CD4-positive, alpha-beta T cell treated with Interleukin-6 for 4 hours (primary cell): ENCODE measurements at places on chromosomes 5 and 9.

GRCh38 chr9:93130861-93131481, 3.1 kb downstream of the NINJ1 start:
- DNase-seq: no peak

DNA sequence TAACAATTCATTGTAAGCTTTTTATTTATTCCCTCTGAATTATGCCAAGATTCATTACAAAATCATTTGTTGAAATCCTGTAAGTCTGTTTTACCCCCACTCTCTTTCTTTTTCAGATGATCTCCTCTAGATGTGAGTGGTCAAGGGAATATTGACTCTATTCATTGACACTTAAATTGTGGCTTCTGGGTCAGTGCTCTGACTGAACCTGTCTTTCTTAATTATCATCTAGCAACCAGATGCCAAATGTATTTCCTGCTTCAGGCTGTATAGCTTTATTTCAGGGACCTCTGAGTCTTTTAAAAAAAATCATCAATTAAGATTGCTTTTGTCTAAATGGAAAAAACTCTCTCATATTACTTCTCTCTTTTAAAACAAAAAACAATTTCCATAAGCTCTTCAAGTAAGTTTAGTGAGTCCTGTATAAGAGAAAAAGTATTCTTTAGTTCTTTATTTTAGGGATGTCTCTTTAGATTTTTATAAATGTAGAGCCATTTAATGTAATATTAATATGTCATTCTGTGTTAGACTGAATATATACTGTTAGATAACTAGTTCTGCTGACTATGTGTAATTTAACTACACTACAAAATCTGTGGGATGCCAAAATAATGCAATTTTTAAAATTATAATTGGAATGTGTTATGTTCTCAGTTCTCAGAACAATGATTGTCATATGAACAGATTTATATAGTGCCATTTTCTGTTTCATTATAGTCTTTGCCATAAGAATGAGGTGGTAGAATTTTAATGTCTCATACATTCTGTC, 645.8 kb upstream of the EDIL3 start:
- DNase-seq: no peak

DNA sequence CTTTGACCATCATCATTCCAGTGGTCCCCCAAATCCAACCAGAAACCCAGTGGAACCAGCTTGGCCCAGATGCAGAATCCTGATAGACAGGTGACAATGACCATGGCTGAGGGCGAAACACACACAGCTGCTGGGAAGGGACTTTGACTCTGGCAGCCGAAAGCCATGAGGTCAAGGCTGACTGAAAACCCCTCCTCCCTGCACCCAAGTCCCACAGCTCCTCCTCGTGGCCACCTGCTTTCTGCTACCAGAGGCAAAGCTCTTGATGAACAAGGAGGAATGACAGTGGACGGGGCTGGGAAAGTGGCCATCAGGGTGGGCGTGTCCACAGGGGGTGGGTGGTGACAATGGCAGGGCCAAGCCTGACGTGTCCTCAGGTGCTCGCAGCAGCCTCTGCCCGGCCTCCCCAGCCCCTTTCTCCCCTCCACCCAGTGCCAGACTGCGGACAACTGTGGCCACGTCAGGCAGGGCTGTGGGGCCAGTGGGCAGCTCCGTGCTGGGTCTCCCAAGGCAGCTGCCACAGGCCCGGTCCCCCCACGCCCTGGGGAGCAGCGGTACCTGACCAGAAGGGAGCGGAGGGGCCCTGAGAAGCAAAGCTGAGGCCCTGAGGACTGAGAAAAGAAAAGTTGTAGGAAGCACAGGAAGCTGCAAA, 30.8 kb upstream of the SARDH start:
- no peak for DNase-seq

DNA sequence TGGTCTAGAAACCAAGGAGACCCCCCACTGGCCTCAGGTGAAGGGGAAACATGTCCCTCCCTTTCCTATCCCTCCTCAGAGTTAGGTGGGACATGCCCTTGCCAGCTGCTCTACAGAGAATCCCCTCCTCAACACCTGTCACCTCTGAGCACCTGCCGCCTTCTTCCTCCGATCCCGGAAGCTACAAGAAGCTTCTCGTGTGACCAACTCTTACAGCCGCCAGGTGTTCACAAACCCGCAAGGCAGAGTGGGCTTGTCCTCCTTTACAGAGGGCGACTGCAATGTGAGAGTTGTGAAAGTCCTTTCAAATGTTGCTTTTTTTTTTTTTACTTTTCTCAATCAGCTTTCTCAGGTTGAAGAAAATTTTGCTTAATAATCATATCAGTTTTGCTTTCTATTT, 3.7 kb upstream of the ICE1 start:
- DNase-seq: no peak

DNA sequence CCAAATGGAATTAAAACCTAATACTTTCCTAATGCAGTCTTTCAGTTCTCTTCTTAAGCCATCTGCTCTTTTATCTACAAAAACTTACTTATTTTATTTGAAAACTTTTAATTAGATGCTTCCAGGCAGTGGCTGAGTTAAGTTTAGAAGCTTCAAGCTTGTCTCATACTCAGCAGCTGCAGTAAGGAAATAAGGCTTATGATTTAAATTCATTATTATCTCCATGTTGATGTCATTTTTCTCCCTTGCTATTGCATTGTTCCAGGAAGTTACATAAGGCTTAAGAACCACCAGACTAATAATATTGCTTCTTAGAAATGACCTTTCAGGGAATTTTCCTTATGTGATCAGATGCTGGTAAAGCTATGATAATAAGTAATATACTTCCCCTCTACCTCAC, 119.6 kb downstream of the PPP2R2B start:
- no peak for DNase-seq

DNA sequence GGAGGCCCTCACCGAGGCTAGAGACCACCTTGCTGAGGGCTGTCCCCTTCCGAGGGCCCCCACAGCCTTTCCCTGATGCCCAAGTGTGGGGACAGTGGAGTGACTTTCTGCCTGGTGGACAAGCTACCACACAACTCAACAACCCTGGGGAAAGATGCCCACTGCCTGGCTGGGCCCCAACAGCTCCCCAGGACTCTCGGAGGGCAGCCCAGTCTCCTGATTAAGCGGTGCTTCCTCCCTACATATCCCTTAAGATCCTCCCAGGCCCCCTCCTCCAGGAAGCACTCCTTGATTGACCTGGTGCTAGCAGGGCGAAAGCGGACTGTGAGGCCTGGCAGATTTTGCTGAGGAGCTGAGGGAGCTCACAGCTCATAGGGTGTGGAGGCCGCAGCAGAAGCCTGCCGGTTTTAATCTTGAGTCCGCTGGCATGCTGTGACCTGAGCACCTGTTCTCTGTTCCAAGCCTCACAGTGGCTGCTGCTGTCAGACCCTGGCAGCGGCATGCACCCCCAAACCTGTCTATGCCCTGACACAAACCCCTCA, 2.2 kb downstream of the NSMF start:
- DNase-seq: no peak

GRCh38 chr5:136185974-136186665, 6.8 kb downstream of the SMIM32 start:
- DNase-seq: no peak

GRCh38 chr5:61981886-61982285, 324.1 kb upstream of the KIF2A start:
- DNase-seq: no peak

GRCh38 chr9:35603506-35603985, 1.5 kb upstream of the TESK1 start:
- peak; percentile 50 for DNase-seq

- no peak for DNase-seq
Measured at GRCh38 chr5:126054577-126055347, 368.4 kb upstream of the GRAMD2B start.

DNA sequence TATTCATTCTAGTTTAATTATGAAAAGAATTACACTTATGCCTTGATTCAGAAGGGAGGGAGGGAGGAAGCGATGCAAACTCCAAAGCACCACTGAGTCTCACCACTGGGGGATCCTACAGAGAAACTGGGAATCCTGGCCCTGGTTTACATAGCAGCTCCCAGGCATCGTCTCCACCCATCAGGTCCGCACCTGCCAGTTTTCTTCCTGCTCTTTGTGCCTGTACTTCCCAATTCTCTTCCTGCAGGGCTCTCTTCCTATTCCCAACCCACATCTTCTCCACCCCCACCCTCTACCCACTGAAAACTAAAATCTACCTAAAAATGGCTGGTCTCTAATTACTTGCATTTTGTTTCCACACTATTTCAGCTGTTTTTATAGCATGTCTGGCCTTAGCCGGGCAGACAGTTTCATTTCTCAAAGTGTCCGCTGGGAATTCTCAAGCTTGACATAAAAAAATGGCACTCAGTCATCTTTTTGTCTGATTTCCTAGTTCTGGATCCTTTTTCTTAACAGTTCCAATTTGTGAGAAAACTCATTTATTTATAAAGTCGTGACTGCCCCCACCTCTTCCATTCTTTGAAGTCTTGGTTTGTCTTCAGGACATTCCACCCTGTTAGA, 1.6 kb upstream of the TNIP1 start:
- no peak for DNase-seq

DNA sequence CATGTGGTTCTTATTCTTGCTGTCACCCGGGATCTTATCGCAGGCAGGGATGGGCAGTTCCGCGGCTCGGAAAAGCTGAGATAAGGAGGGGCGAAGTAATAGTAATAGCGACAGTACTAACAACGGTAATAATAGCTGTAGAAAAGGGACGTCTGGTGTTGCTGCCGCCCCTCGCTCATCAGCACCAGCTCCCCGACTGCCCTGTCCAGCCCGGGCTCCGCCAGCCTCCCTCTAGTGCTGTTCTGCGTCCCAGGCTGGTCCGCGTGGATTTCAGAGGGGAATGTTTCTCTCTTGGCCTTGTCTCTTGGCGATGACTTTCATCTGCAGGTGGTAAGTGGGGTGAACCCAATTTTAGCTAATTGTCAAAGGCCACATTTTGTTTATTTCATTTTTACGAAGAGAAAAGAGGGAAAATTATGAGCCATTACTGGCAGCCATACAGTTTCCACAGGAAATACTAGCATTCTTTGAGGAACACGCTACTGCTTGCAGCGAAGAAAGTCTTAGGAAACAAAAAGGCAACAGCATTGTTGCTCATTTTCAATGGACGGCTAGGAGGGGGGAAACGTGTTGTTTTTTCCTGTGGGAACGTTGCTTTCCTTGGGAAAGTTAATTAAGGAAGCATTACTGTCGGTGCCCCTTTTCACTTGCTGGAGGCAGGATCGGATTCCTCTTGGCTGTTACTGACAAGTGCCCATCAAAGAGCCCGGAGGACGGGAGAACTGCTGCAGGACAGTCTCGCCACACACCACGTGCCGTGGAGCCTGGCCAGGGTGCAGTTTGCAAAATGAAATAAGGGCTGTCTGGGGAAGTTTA, 762 bp downstream of the SNCAIP start:
- DNase-seq: no peak

GRCh38 chr5:80090884-80091166, 55.7 kb downstream of the THBS4 start:
- no peak for DNase-seq

DNA sequence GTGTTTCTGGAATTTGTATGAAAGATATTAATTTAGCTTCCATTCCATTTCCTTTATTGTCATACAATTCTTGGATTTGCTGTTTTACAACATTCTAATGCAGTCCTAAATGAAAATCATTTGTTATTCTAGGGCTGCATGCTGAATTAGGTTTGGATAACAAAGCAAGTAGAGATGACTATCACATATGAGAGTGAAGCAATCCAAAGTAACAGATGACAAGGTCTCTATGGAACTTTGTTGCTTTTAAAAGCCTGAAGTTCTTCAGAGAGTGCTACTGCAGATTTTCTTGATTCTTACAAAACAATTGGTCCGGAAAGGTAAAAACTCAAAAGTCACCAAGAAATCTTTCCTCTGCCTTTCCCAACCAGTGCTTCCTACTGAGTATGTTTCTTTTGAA, 56.9 kb upstream of the VCAN start:
- DNase-seq: no peak

DNA sequence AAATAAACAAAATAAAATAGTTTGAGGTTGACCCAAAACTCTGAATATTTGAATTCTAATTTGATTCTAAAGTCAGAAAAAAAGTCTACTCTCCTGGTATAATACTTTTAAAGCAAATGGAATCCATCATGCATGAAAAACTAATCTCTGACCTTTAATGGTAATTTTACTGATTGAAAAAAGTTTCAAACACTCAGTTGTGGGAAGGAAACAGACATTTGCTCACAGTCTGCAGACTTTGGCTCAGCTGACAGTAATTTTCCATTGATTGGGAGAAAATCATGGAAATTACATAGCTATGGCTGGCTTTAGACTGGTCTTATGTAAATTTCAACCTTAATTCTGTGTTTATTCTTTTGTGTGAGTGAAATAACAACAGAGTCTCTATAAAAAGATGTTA, 574.3 kb downstream of the PDE4D start:
- DNase-seq: no peak

DNA sequence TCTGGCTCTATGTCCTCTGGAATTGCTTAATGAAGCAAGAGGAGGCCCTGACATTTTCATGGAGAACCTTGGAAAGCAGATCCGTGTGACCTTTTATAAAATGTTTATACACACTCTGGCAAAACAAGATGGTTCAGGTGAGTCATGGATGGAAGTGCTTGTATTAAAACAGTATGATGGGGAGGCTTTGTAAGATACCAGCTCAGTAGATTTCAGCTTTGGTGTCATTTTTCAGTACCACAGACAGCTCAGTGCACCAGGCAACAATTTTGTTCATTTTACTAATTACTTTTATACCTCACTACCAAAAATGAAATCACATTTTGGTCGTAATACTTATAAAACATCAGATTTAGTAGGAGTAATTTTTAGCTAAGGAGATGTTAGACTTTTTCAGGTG, 5.2 kb downstream of the KCNN2 start:
- DNase-seq: no peak

DNA sequence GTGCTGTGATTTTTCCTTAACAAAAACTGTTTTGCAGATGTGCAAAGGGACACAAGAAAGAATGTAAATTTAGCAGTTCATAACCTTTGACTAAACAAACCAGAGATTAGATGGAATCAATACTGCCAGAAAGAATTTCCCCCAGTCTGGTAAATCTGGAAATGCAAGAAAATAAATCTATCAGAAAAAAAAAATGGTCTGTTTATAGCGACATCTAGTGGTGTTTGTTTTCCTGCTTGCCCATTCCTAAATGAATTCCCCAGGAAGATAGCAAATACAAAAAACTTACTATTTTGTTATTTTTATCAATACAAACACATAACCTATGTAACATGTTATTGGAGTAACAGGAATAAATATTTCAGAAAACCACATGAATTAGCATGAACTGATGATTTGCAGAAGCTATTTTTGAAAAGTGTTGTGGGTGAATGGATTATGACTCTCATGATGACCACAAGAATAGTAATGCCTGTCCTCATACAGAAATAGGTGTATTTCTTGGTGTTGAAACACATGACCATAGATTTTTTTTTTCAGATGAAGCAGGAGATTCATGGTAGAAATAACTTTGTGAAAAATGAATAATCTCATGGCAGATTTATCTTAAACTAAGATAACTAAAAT, 1703.8 kb downstream of the MAT2B start:
- DNase-seq: no peak
